A172 (cell line): ENCODE measurements at places on chromosomes 5 and 9. TPM values are rescaled to one million over a fixed set of nuclear protein-coding genes. Genes with fewer than 3 reads are reported as not detected.

- no peak for DNase-seq
Measured at GRCh38 chr9:104774831-104775573, 11.1 kb downstream of the NIPSNAP3B start.

DNA sequence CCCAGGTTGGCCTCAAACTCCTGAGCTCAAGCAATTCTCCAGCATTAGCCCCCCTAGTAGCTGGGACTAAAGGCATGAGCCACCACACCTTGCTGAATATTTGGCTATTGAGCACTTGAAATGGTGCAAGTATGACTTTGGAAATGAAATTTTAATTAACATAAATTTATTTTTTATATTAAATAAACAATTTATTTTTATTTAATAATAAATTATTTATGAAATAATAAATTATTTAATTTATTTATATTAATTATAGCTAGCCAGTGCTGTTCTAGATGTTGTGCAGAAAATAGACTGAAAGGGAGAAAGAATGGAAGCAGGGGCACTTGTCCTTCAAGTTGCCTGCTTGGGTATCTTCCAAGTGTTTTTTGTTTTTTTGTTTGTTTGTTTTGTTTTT lies 40.0 kb upstream of the CTNNA1 start:
- DNase-seq: no peak

- no peak for DNase-seq
Measured at GRCh38 chr5:141646026-141646425, 5.2 kb downstream of the FCHSD1 start.

DNA sequence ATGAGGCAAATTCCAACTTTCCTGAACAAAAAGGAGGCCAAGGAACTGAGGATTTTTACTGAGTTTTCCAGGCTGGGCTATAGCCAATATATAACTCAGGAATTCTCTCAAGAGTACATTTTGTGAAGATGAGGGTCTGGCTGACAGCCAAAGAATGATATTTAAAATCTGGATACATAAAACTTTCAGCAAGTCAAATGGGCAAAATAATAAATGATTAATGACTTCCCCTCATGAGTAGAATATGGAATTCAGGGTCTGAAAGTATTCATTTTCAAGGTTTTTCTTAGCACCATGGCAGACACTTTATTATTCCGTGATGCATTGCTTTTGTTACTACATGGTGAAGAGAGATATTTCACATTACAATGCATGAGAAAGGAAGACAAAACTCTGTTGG lies 7.8 kb downstream of the FAM81B start:
- DNase-seq: no peak

DNA sequence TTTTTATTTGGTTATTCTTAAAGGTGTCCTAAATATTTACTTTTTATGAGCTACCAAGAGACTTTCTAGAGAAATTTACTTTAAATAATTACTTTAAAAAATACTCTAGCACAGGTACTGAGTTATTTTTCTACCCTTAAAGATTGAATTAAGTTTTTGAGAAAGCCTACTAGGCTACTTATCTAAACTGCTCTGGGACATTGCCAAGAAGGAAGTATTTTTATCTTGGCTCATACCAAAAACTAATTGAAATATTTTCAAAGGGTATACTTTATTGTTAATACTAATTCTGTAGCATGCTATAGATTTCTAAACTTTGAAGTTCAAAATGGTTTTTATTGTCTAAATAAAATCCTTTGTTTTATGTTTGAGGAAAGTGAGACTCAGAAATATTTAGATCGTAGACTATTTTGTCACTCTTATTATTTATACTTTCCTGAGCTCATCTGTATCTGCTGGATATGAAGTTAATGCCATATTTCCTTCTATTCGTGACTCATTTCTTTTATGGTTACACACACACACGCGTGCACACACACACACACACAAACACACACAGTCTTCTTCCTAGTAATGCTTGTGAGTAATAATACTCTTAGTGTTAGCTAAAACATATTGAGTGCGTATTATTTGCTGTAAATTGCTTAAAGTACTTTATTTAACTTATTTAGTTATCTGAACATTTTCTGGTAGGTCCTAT lies 89.5 kb downstream of the MAN2A1 start:
- DNase-seq: no peak

Gene CXCL14
- not detected in 2 replicates for total RNA-seq
